ENCODE measurements at places on chromosomes 2 and 18.
A peak's percentile ranks its signal among the peaks of the same experiment; 100 is the strongest.

GRCh38 chr18:50131591-50131990, 63.4 kb downstream of the MYO5B start:
- DNase-seq, result no peak

GRCh38 chr2:45874344-45874743, 222.9 kb downstream of the PRKCE start:
- DNase-seq, result no peak

- DNase-seq, result no peak
Observed at GRCh38 chr2:168146892-168147810, 100.2 kb downstream of the STK39 start.

DNA sequence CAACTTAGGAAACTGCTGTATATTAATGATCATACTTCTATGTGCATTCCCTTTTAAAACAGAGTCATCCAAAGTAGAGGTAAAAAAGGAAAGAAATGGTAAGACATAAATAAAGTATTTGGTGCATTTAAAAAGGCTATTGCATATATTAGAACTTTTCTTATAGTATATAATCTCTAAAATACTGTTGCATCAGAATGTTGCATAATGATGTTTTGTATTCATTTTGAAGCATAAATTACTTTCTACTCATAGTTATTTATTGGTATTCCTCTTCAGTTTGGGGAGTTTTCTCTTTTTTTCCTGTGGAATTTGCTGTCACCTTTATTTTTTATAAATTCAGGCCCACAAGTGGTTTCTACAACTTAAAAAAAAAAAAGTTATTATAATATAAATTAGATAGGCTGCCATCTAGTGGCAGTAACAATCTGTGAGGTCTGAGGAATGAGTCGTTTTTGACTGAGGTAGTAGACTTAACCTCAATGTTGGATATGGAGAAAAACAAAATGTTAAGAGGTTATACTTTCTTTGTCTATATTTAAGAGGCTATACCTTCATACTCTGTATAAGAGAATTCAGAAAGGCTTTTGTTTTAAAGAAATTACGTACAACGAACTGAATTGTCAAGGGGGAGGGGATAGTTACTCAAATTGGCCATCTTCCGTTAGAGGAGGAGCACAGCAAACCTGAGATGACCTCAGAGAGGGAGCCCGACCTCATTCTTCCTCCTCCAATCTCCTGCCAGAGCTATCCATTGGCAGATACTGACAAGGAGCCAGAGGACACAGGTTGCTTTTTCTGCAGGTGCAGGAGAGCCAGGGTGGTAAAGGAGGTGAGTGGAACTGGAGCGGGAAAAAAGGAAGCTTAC, 23.8 kb downstream of the ANKAR start:
- no peak for DNase-seq

DNA sequence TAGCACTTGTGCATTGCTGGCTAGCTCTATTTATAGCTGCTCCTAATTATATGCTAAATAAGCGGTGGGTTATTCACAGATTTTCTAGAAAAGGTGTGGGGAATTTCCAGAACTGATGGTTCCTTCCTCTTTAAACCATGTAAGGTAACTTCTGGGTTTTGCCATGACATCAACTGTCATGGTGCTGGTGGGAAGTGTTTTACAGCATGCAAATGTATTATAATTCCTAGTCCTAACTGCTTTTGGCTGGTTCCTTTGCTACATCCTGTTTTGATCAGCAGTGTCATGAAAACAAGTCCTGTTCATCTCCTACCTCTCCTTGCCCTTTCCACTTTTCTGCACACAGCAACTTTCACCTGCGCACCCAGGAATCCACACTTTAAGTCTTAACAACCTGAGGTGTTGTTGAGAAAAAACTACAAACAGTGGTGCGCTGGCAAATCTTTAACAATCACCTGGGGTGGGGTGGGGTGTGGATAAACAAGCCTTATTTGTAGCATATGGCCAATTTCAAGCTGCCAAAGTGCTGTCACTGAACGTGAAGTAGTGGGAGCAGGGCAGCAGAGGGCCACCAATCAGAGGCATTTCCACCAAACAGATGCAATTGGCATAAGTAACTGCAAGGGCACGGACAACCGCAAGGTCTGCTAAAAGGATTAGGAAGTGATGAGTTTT, 33.4 kb upstream of the SKOR2 start:
- no peak for DNase-seq

DNA sequence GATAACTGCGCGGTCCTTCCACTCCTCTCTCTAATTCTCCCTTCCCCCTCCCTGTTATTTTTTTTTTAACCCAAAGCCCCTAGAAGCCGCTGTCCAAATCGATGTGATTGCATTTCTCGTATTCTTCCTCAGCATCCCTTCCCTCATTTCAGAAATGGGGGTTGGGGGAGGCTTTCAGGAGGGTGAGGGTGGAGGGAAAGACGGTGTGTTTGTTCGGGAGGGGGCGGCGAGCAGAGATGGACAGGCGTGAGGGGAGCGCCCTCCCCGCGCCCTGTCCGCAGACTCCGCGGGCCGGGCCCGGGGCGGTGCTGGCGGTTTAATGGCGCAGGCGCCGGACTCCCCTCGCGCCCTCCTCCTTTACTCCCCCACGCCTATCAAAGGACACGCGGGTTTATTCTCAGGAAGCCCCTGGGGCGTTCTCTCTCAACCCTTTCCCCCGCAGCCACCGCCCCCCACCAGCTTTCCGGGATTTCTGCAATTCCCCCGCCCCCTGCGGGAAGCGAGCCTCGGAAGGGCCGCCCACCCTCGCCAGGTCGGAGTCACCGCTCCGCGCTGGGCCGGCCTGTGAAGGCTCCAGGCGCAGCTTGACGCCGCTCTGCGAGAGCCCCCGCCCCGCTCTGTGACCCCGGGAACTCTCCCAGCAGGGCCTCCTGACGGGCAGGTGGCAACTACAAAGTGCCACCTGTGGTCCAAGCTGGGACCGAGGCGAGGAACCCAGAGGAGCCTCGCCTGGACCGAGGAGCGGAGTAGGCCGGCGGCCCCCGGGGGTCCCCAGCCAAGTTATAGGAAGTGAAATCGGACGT, 981 bp downstream of the ST8SIA3 start:
- DNase-seq, result no peak

DNA sequence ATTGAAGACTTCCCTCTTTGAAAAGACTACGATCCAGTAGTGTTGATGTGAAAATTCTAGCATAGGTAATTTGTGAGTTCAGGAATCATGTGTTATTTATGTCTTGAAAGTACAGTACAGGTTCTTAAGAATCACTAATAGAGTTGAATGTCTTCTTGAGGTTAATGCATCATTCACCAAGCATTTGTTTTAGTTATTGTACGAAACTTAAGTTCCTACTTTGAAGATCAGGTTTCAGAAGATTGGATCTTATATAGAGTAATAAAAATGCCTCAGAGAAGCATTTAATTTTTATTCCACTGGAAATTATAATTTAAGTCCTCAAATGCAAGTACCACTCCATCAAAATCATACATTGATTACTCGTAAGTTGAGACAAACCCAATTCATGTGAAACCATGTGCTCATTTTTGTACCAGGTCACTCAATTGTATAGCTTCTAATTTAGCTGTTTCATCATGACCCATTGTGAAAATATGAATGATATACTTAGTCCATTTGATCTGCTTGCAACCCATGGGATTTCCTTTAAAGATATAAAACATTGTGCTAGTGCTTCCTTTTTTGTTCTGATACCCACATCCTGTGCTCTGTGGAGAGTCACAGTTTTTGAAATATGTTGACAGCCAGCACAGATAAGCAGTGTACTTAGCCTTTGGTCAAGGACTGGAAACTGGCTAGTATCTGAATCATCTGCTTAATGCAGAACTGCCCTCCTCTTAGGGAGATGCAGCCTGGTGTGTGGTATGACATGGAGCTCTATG, 22.5 kb upstream of the RAB27B start:
- DNase-seq, result no peak

- no peak for DNase-seq
Observed at GRCh38 chr2:150234787-150235446, 252.6 kb downstream of the RND3 start.

- no peak for DNase-seq
Observed at GRCh38 chr2:51165534-51166260, 133.8 kb upstream of the NRXN1 start.

DNA sequence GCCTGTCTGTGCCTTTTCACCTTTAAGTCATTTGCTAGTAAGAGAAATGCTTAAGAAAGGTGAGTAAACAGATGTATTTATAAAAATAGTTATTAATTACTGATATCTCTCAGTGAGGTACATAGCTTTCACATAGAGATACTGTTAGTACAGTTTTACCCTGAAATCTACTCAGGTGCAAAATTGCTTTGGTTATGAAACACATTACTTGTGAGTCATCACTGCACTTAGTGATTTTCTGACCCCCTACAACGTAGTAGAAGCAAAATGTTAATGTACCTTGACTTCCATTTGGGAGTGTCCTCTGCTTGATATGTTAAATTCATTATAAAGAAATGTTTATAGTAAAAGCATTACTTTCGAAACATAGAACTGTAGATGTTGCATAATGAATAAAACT, 6.5 kb downstream of the GLS start:
- DNase-seq, result no peak

DNA sequence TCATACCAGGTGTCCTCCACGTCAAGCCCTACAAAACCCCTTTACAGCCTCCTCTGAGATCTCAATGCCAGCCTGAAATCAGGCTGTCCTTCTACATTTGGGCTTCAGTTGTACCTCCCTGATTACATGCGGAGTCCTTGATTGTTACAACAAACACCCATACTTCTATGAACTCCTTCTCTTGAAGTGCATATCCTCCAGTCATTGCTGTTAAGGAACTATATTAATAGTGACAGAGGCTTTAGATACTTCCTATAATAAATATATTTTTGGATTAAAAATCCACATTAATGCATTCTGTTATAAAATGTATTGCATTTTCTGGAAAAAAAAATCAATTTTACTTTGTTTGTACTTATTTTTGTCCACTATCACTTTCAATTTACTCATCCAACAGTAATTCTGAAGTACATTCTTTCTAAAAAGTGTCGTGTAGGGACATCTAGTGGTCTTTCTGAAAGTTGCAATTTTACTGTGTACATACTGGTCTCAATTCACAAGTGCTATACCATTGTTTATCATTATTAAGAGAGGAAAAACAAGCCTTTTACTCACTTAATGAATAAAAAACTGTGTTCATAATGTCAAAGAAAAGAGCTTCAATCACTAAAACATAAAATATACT, 316.4 kb downstream of the DSEL start:
- no peak for DNase-seq

DNA sequence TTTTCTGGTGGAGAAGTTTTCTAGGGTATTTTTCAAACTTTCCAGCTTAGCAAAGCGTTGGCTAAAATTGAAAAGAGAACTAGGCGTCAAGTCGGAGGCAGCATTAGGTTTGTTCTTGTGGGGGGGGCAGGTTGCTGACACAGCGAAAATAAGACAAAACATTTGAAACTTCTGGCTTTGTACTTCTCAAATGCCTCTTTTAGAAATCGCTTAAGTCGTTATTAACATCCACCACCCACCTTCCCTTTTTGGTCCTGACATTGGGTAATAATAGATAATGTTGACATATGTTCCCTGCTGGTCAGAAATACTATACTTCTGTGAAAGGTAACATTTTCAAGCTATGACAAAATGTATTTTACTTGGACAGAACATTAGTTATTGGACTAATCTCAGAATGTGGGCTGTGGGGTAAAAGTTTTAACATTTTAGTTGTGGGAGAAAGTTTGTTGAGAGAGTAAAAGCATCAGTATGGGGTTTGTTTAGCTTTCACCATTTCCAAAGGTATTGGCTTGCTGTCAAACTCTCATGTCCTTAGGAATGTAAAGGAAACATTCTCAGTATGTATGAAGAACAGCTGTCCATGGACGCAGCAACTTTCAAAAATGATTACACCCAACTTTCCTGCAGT, 88.1 kb upstream of the ZEB2 start:
- DNase-seq, result no peak

- DNase-seq, result peak; percentile 83
Observed at GRCh38 chr18:12255626-12256026, 1.5 kb downstream of the CIDEA start.

- no peak for DNase-seq
Observed at GRCh38 chr2:167333245-167333644, 445.0 kb downstream of the XIRP2 start.

- DNase-seq, result no peak
Observed at GRCh38 chr2:43185146-43185545, 41.3 kb downstream of the ZFP36L2 start.

- peak; percentile 60 for DNase-seq
Observed at GRCh38 chr2:118310681-118311429, 222.6 kb downstream of the INSIG2 start.

GRCh38 chr18:49514577-49514976, 27.5 kb upstream of the C18orf32 start:
- no peak for DNase-seq

GRCh38 chr2:231634412-231634811, 41.7 kb downstream of the TEX44 start:
- DNase-seq, result no peak

DNA sequence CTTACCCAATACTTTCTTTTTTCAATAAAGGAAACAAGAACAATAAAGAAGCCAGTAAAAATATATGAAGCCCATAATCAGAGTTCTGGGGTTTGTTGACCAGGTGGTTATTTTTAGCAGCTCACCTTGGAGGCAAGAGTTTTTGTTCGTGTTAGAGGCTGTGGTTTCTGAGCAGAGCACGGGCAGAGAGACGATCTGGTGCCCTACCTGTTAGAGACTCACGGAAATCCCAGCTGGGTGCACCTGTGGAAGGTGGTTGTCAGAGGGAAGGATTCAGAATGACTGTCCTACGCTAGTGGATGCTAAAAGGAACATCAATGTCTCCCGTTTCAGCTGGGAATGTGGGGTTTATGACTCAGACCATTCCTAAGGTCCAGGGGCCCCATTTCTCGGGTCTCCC, 87.6 kb downstream of the NRP2 start:
- no peak for DNase-seq

DNA sequence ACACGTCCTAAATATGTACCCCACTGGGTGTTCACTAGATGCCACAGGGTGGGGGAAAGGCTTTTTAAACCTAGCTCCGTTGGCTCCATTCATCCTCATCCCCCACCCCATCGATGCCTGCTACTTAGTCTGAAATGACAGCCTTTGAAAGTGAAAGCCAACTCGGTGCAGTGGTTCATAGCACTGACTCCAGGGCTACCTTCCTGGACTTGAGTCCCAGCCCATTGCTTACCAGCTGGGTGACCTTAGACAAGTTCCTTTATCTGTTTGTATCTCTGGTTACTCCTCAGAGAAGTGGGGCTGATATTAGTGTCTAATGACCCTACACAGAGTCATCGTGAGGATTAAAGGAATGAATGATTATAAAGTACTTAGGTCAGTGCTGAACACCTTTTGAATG, 24.4 kb downstream of the EHD3 start:
- no peak for DNase-seq
